ENCODE measurements at places on chromosomes 12 and 14.

DNA sequence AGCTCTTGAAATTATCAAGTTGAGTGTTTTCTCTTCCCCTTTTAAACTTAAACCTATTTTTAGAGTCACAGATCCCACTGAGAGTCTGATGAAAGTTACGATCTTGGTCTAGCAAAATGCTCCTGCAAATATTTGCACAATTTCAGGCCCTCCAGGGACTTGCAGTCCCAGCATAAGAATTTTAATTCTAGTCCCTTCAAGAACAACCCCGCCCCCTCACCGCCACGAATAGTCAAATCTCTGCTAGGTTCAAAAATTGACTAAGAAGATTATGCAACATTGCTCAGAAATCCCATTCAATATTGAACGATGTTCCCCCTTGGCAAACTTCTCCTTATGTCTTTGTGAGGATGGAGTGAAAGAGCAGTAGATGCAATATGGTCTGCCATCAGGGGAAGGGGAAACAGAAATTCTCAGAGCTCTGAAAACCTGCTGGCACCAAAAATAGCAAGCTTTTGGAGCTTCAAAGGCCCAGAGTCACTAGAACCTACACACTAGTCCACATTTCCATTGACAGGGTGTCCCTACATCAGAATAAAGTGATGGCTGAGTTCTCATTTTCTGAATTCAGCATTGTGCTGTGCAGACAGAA lies 127.5 kb upstream of the CCDC175 start:
- no peak for DNase-seq

- no peak for DNase-seq
Measured at GRCh38 chr12:100171248-100171647, 28.6 kb upstream of the BLTP3B start.

- no peak for DNase-seq
Measured at GRCh38 chr12:127750076-127750840, 516.7 kb upstream of the TMEM132C start.

DNA sequence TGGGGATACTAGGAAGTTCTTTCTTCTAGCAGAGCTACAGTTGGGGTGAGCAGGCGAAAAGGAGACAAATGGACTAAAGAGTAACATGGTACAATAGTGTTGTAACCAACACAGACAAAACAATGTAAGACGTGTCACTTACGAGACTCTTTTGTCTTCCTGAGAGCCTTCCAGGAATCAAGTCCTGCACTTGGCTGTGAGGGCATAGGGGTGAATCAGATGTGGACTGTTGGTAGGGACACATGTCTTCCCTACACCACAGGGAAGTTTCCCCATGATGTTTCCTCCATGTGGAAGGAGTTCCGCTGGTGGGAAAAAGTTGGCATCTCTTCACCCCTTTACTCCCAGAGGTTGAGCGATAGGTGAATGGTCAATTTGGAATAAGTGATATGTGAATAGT lies 364.7 kb downstream of the NUAK1 start:
- DNase-seq, result no peak

- DNase-seq, result no peak
Measured at GRCh38 chr12:115030017-115030416, 346.0 kb upstream of the TBX3 start.

GRCh38 chr12:75960086-75960910 lies 71.3 kb downstream of the PHLDA1 start:
- no peak for DNase-seq

GRCh38 chr12:109179927-109180326 lies 63.5 kb downstream of the ACACB start:
- no peak for DNase-seq

DNA sequence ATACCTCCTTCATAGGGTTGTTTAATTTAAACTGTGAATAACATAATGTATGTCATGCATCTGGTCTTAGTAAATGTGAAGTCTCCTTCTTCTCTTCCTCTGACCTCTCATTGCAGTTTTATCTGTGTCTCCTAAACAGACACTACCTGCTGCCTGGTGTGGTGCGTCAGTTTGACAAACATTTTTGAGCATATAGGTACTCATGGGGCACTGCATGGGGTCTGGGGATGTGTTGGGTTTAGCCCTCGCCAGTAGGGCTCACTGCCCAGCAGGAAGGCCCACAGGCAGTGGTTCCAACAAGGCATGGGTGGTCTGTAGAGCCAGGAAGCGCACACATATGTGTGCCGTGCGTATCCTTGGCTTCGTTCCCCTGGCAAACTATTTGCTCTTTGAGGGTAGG lies 3.0 kb upstream of the CEBPE start:
- no peak for DNase-seq

All from activated effector memory CD4-positive, alpha-beta T cell treated with anti-CD3 and anti-CD28 coated beads, Interleukin-2, amount 50 U/mL, for 16 hours (primary cell).